ENCODE measurements at places on chromosomes 2 and 18.

- DNase-seq, result no peak
These were observed 78.2 kb downstream of the ARHGAP28 start for GRCh38 chr18:6807515-6808257.

GRCh38 chr2:174581491-174581890, 16.1 kb downstream of the WIPF1 start:
- DNase-seq, result no peak

DNA sequence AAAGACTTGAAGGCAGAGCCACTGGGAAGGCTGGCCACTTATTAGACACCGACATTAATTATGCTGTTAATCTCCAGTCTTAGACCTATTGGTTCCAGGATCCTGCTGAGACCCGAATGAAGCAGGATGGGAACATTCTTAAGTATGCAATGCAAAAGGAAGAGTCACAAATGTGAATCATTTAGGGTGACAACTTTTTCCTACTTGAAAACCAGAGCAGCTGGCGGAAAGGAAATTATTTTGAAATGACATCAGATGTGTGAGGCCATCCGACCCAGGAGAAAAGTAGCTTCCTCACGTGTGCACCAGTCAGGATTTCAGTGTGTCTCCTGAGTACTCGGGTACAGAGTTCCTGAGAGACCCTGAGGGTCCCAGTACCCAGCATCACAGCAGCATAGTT, 222.9 kb upstream of the NCKAP5 start:
- no peak for DNase-seq

DNA sequence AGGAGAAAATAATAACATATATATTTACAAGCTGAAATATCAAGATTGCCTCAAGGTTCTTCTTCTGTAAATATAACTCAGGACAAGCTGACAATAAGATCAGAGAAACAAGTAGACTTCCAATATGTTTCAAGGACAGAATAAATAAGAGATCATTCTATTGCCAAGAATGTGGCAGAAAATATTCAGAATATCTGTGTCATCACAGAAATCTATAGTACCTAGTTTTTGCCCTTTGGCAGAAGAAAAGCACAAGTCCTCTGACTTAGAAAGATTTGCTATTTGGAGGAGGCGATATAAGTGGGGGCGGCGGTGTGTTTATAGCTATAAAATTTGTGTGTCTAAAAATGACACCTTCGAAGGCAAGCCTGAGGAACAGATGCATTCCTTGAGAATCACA, 34.3 kb downstream of the ARHGAP15 start:
- no peak for DNase-seq

DNA sequence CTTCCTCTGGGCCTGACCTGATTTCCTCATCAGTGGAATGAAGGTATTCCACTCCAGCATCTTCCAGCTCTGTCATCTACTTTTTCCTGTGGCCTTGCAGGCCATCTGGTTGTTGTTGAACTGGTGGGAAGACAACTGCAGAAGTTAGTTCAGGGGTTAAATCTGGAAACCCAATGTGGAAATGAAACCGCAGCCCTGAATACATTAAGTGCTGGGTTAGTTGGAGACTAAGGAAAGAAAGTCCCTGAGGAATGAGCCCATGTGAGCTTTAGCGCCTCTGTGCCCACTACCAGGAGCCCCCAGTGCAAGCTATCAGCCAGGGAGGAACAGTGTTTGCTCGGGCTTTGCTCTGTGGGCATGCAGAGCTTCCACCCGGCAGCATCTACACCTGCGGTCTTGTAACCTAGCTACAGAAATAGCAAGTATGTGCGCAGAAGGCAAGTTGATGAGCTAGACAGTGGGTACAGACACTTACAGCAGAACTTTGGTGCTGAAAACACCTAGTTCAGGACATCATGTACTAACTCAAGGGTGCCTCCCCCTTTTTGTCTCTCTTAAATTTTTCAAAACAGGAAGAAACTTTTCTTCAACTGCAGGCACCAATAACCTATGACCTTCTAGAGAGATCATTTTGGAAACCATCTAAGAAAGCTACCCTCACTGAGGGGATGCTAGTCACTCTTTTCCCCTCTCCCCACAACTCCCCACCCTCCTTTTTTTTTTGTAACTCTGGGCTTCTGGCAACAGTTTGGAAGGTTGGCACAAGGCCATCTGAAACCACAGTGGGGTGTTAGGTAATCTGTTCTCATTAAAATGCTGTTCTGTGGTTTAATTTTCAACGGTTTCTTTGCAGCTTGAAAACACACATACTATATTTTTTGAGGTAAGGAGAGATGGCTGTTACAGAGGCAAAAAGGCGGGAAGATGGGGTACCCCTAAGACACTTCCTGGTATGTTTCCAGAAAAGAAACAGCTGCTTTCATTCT, 18.3 kb upstream of the CXCR4 start:
- DNase-seq, result no peak

- DNase-seq, result no peak
These were observed 121.0 kb upstream of the HAAO start for GRCh38 chr2:42913280-42913878.

- no peak for DNase-seq
These were observed 196.4 kb upstream of the PXDN start for GRCh38 chr2:1940679-1941078.

GRCh38 chr2:98403878-98404277, 40.8 kb upstream of the INPP4A start:
- no peak for DNase-seq

GRCh38 chr18:62754026-62754425, 38.7 kb downstream of the PHLPP1 start:
- DNase-seq, result no peak

DNA sequence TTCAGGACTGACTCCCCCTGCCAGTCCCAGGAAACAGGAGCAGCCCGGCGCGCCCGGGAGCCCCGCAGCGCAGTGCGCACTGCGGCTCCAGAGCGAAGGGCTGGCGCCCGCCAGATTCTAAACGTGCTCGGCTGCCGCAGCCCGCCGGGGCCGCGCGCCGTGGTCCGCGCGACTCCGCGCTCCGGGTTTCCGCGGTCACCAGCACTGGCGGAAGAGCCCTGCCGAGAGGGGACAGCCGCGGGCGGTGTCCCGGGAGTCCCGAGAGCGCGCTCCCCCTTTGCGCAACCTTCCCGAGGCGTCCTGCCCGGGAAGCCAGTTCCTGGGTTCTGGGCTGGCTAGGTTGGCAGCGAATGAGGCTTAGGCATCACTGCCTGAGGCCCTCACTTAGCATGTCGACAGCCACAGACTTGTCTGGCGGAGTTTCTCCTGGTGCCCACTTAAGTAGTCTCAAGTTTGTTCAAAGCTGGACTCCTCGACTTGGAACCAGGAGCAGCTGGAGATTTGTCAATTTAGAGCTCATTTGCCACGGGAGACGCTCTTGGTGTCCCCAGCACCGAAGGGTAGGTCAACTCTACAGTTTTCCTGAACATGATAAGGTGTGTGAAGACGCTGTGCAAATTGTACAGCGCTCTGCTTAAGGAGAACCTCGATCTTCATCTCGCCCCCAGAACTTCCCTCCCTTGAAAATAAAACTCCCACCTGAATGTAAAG, 1.5 kb upstream of the VSNL1 start:
- DNase-seq, result peak; percentile 28

- DNase-seq, result no peak
These were observed 88.0 kb downstream of the CDC42EP3 start for GRCh38 chr2:37583402-37583801.

DNA sequence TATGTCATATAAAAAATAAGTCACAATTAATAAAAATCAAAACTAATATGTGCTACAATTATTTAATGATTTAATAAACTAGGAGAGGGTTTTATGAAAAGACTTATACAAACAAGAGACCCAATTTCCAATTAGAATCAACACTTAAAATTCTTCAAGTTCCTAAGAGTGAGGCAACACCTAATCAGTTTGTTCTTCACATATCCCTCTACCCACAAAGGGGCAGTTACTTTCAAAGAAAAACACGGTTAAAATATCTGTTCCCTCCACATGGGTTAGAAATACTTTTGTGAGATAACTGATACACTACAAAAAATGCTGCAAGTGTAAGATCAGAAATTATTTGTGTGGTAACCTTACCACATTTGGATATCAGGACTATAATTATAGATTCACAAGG, 357.0 kb downstream of the ERBB4 start:
- no peak for DNase-seq

- no peak for DNase-seq
These were observed 189.9 kb downstream of the INO80D start for GRCh38 chr2:205895981-205896655.

DNA sequence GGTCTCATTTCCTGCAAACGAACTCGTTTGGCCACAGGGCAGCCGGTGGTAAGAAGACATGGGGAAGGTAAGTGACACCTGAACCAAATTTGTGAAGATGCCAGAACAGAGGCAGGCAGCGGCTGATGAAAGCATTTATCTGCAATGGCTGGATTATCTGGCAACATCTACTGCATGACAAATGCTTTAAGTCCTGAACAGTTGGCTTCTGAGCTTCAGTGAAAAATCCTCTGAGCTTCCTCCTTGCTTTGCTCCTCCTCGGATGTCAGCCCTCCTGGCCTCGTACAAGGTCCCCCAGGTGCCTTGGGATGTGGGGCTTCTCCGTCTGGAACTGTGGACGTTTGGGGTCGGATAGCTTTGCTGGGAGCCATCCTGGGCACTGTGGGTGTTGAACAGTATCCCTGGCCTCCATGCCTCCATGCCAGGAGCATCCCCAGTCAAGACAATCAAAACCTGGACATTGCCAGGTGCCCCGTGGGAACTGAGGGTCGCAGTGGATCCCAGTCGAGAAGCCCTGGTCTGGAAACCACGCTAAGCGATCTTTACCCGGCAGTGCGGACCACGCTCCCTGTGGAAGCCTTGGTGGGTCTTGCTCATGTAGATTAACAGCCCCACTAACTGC, 49.3 kb downstream of the KCNG2 start:
- DNase-seq, result no peak

GRCh38 chr18:49608366-49609255, 46.8 kb downstream of the LIPG start:
- DNase-seq, result no peak

- no peak for DNase-seq
These were observed 24.0 kb downstream of the TGFA start for GRCh38 chr2:70529610-70530009.

GRCh38 chr2:193900292-193900691, 1705.6 kb upstream of the TMEFF2 start:
- no peak for DNase-seq

GRCh38 chr2:219177552-219178376, at the start of gene RETREG2:
TSS of gene RETREG2 (plus strand) at chr2:219178275. CDS start at chr2:219178353, 78 bp downstream.
- peak; percentile 85 for DNase-seq

DNA sequence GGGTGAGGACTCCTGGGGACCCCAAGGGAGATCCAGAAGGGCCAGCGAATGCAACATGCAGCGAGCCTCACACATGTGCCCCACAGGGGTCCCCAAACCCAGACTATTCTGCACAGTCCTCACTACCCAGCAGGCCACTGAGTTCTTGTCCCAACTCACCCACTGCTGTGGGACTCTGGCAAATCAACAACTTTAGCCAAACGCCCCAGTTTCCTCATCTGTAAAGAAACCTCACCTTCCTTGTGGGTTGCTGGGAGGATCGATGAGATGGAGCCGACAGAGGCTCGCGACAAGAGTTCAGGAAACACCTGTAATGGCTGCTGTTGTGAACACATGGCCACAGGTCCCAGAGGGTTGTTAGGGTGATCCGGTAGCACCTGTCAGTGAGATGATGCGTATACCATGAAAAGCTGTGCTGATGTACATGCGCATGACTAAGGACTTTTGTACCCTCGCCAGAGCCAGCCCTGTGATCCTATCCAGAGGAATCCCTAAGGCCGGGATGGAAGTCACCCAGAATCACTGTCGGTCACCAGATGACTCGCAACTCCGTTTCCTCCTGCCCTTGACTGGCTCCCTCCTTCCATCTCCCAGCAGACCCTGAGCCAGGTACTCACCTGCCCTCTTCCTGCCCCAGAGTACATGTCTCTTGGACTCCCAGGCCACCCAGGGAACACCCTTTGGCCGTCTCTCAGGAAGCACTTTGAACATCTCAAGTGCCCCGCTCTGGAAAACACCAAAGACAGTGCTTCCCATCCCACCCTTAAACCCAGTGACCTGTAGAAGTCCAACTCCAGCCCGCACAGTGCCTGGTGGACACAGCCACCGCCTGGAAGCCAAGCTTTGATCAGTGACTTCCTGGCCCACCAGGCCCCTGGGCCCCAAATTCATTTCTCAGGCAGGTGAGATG, 103.3 kb upstream of the ID2 start:
- no peak for DNase-seq

GRCh38 chr18:8788503-8789429, 83.4 kb downstream of the MTCL1 start:
- DNase-seq, result no peak

DNA sequence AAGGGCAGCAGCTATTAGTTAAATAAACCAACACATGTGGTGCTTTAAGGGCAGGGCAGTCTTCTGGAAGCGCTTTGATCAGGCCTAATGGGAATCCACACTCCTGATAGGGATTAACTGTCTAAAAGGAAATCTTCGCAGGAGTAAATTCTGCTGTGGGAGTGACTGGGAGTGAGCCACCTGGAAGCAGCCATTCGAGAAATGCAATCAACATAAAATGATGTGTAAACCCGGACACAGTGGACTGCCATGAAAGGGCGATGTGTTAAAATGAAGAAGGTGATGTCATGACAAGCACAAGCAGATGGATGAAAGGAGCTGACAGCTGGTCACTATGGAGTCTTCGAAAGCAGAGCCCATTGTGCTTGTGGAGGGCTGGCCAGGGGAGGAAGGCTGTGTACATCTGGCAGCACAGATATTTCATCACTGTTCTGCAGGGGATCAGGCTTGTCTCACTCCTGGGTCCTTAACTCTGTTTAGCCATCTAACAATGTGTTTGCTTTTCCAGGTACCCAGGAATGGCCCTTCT, 24.8 kb upstream of the GALNT14 start:
- DNase-seq, result no peak

DNA sequence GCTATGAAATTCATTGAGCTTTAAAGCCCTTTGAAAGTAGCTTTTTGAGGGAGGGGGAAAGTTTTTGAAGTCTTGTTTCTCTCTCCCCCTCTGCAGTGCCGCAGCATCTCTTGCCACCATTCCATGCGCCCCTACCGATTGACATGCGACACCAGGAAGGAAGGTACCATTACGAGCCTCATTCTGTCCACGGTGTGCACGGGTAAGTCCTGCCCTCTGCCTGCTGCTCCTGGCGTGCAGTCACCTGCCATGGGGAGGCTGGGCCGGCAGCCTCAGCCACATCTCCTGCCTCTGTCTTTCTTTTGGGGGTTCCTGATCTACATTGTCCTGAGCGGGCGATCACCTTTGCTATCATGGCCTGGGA, 191.6 kb downstream of the GLI2 start:
- no peak for DNase-seq

- peak; percentile 70 for DNase-seq
These were observed at the start of gene METTL5 for GRCh38 chr2:169824373-169825333. TSS of gene METTL5 (minus strand) at chr2:169824905. CDS start at chr2:169824597, 308 bp downstream.

- DNase-seq, result no peak
These were observed 239.1 kb downstream of the ASXL3 start for GRCh38 chr18:33817096-33817495.
